ENCODE measurements at places on chromosomes 4 and X.
A peak's percentile ranks its signal among the peaks of the same experiment; 100 is the strongest.

- DNase-seq: peak; percentile 6
Measured at GRCh38 chr4:103915224-103915869, 195.6 kb upstream of the TACR3 start.

- no peak for DNase-seq
Measured at GRCh38 chrX:41718481-41719235, 5.3 kb upstream of the GPR82 start.

- peak; percentile 54 for DNase-seq
Measured at GRCh38 chrX:150548684-150549083, 19.7 kb upstream of the MTM1 start.

DNA sequence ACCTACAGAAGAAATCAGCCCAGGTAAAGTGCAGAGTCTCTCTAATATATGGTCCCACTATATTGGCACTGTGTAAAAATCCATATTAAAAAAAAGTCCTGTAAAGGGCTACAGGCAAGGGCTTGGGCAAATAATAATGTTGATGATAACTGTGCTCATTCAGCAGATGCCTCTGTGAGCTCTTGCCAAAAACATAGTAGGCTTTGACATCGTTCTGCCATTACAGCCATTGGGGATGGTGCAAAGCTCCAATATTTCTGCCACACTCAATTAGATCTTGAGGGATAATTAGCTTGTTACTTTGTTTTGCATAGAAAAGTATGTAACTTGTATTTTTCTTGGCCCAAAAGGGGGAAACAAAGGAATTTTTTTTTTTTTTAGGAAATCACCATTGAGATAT is 645.5 kb upstream of the FAM241A start:
- no peak for DNase-seq

DNA sequence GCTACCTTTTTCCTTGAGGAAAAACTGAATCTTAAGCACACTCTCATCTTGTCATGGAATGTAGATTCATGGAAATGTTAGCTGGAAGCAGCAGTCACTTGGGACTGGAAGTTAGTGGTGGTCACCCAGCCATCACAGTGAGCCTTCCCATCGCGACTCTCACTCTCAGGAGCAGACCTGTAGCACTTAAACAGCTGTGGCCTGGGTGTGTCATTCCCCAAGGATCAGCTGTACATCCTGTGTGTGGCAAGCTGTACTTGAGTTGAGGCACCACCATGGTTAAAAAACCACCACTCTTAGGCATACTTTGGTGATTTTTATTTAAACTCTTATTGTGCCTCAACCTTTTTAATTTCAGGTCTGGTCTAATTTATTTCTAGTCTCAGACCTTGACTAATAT is 46.7 kb downstream of the JADE1 start:
- DNase-seq: no peak

- DNase-seq: no peak
Measured at GRCh38 chr4:180650273-180650672, 1592.9 kb upstream of the TENM3 start.

DNA sequence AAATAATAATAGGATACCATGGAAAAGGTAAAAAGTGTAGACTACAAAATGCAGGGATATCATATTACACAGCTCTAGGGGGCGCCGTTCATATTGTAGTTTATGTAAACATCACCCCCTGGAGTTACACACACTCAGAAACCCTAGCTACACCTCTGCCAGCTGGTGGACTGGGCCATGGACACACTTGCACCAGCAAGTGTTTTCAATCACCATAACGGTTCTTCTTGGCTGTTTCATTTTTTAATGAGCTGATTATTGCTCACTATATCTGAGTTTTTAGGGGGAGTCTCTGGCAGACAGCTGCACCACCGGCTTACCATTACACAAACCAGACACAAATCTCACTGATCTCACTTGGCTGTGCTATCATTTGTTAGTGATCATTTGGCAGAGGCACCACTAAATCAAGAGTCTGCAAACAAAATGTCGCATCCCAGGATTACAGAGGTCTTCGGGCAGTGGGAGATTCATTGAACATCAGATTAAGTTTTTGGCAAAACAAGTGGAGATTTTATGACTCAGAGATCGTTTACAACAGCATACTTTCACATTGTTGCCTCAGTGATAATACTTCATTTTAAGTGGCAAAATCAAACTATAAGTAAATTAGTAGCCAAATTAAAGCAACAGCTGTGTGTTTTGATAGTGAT is 185.7 kb downstream of the UNC5C start:
- DNase-seq: peak; percentile 0

DNA sequence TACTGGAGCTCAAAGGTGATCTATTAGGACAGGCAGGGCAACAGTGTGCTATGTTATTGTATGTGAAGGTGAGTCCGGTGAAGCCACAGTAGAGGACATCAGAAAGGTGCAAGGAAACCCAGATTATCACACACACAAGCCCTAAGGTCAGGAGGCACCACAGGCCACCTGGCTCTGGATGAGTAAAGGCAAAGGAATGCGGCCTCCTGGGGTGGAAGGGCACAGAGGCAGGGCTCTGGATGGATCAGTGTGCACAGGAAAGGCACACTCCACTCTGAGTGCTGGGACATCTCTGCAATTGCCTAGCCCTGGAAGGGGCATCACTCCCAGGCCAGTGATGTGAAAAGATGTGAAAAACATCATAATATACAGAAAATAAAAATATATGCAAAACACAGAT is 683.5 kb downstream of the TRIML1 start:
- DNase-seq: no peak

DNA sequence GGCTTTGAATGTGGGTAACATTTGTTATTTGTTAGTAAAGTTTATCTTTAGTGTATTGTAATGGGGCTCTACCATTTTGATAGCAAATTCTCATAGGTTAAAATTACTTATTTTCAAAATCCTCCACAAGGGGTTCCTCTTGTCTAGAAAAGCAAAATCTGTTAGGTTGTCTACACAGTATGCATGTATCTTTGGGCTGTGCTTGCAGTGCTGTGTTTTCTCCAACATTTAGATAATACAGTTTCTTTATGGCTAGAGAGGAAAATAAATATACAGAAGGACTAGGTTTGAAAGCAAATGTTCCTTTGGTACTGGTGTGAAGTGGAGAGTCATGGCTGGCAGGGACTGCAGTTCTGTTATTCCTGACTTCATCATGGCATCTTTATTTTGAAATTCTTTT is 40.3 kb downstream of the POLR2B start:
- DNase-seq: no peak

GRCh38 chr4:158770671-158771070 is 1.8 kb downstream of the FNIP2 start:
- DNase-seq: no peak

GRCh38 chr4:128527351-128527750 is 239.7 kb upstream of the PGRMC2 start:
- no peak for DNase-seq

DNA sequence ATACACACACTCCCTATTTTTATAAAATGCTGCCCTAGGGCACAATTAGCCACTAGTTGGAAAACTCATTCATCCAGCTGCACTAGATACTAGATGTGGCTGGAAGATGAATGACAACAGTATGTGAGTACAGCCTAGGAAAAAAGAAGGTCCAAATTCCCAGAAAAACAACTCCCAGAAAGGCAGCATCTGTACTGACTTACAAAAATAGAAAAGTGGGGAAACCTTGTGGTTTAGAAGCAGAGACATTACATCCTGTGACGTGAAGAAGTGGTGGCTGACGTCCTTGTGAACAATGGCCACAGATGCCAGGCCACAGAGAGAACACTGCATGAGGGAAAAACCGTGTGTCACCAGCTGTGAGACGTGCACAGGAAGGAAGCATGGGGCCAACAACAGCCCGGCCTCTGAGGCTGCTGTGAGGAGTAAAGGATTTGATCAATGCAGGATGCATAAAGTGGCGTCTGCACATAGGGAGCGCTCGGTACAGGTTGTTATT is 81.2 kb downstream of the SPRY1 start:
- DNase-seq: no peak

DNA sequence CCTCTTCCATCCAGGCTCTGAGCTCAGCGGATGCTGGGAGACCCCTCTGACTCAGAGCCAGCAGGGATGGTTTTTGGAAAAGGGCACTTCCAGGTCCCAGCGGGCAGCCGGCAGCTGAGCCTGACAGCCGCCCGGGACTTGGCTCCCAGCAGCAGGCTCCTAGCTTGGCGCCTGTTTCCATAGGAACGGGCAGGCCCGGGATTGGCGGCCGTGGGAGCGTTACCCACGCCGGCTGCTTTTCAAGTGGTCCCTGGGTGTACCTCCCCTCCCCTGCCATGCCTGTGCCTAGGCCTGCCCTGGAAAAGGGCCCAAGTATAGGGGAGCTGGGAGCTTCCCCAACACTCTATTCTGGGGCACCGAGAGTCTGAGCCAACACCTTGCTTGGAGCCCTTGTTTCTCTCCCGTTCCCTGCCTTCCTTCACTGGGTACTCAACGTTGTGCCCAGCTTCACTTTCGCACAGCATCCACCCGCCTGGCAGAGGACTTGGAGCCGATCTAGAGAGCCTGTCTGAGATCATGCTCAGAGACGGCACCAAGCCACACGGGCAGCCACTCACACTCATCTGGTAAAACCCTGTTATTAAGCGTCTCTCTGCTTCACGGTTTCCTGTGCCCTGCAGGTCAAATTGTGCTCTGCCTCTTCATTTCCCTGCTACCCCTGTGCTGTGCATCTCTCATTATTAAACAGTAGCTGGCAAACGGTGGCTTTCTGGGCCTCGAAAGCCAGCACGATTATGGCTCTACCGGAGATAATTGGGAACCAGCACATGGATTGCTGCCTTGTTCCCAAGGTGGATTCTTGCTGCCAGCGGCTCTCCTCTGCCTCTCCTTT is 521.5 kb downstream of the BCOR start:
- DNase-seq: no peak

DNA sequence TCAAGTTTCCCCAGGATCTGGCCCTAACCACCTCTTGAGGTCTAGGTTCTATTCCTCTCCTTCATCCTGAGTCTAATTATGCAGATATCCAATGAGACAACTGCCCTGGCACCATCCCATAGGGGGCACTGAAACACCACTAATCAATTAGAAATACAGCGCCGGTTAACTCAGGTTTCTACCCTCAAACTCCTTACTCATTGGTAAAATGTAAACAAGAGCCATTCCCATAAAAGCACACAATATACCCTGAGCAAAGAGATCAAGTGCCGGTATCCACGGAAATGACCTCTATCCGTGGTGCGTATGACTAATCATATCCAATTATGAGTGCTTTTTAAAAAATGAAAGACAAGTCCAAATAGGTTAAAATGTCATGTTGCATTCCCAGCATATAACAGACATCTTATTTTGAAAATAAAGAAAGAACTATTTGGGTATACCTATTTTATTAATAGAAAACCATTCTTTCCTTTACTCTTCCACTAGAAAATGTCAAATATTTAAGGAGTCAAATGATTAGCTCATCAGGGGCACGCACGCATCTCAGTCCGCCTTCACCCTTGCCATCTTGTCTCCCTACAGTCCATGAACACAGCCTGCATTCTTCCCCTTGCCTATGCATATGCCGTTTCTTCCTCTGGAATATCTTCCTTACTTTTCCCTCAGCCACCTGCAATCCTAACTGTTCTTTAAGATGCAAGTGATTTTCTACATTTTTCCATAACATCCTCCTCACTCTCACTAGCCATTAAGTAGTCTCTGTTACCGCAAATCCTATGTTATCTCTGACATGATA is 141.1 kb downstream of the MAML3 start:
- DNase-seq: peak; percentile 86

- no peak for DNase-seq
Measured at GRCh38 chr4:101669138-101669831, 121.2 kb upstream of the BANK1 start.

DNA sequence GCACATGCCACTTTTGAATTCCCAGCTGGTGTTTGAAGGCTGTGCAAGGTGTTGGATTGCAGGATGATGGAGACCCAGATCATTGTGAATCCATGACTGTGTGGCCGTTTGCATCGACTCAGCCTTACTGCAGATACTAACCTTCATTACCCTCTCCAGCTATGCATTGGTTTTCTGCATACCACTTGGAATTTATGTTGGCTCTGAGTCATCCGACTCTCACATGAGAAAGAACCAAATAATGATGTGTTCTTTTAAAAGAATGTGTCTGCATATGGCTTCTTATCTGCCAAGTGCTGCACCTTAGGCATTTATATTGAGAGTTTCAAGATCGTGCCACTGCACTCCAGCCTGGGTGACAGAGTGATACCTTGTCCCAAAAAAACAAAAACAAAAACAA is 106.7 kb upstream of the PRKX start:
- DNase-seq: peak; percentile 77

- no peak for DNase-seq
Measured at GRCh38 chr4:102574317-102574716, 73.2 kb downstream of the NFKB1 start.

DNA sequence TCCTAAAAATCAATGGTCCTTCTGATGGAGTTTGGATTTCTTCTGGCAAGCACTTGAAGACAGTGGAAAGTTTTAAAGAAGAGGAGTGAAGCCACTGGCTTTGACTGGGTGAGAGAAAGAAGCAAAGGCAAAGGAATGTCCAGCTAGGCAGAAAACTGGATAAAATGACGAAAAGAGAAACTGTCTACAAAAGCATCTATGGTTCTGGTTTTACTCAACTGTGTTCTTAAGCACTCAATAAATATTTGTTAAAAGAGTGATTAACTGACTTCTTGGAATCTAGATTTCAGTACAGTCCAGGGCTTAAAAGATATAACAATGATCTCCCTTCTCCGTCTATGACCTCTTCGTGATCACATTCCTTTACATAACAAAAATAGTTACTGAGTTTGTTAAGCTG is 52.4 kb downstream of the PACRGL start:
- DNase-seq: no peak

DNA sequence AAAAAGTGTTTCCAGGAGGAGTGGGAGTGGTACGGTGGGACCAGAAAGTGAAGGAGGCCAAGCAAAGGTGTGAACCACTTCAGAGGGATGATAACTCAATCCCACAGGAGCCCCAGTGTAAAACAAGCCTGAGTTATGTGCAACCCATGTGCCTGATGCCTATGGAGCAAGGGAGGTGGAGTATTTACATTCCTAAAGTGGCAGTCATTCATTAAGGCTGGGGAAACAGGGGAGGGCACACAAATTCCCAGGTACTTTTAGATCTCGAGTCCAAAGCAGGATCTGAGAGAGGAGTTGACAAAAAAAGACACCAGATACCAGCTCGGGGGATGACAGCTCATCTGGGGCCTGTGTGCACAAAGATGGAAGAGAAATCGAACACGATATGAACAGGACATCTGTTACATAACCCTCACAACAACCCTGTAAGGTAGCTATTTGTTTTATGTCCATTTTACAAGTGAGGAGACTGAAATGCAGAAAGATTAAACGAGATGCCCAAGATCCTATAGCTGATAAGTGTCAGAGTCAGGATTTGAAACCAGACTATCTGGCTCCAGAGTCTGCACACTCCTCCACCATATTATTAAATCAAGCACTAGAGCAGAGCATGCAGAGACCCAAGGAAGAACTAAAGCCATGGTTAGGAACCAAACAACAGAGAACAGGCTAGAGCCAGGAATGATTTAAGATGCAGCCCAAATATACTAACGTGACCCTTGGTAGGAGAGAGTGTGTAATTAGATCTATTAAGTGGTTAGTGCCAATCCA is 91.9 kb upstream of the MAPK10 start:
- DNase-seq: peak; percentile 36

DNA sequence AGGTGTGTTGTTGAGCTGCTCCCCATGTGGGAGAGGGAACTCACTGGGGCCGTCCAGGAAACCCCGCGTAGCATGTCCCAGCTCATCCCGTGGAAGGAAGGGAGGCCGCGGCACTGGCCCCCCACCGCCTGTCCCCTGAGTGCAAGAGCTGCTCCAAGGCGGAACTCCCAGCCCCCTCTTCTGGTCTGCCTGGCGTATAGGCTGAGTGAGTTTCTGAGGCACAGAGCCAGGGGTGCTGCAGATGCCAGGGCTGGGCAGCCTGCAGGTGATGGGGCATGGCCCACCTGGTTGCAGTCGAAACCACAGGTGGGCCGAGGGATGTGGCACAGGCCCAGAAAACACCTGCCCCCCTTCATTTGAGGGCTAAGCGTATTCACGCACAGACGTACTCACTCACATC is 49.6 kb downstream of the ABLIM2 start:
- DNase-seq: no peak
